ENCODE measurements at places on chromosomes 2 and 18. TPM values are rescaled to one million over a fixed set of nuclear protein-coding genes. Genes with fewer than 3 reads are reported as not detected.

Gene GCA
- 38.3 TPM for polyA plus RNA-seq

GRCh38 chr2:85212841-85213240 lies 79.6 kb downstream of the TCF7L1 start:
- no peak for DNase-seq

DNA sequence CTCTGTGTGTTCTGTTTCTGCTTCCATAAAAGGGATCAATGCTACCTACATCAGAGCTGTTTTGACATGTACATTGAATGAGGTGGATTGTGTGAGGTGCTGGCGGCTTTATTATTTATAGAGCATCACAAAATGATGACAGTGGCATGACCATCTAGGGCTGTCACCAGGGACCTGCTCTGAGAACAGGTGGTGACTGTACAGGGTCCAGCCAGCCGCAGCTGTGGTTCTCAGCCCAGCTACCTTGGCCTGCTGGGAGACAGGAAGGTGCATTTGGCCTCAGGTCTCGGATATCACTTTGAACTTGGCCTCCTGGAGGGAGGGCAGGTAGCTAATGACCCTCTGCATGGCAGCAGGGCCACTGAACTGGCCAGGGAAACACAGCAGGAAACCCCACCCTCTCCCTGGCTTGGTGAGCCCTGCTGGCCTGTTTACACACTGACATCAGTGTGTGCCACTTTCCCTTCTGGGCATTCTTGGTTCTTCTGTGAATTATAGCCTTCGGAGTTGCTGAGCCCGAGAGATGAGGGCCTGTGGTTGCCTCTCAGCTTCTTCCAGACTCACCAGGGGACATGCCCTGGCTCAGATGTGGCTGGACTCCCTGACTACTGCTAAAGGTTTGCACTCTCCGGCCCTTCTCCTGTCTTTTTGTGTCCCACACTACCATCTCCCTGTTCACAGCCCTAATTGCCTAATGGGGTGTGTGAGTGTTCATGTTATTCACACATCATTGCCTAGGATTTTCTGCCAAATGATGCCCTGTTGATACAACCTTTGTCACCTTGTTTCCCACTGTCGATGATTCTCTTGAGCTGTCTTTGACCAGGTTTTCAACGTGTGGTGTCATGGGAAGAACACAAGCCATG lies 109.2 kb upstream of the RAB12 start:
- DNase-seq = no peak

GRCh38 chr18:39523281-39523680 lies 1957.7 kb upstream of the CELF4 start:
- DNase-seq = no peak

DNA sequence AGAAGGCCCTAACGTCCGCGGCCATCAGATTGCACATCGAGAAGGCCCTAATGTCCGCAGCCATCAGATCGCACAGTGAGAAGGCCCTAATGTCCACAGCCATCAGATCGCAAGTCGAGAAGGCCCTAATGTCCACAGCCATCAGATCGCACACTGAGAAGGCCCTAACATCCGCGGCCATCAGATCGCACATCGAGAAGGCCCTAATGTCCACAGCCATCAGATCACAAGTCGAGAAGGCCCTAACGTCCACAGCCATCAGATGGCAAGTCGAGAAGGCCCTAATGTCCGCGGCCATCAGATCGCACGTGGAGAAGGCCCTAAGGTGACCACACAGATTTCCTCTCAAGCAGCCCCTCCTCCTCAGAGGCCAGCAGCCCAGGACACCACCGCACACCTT lies 193.2 kb upstream of the PXDN start:
- no peak for DNase-seq

- DNase-seq = no peak
These were observed 610.6 kb downstream of the IRS1 start for GRCh38 chr2:226189061-226189460.

All from left renal cortex interstitium (tissue), 4 donors.